ENCODE measurements at places on chromosomes 1 and 21.

- no peak for DNase-seq
Measured at GRCh38 chr1:243433737-243434370, 178.0 kb downstream of the SDCCAG8 start.

DNA sequence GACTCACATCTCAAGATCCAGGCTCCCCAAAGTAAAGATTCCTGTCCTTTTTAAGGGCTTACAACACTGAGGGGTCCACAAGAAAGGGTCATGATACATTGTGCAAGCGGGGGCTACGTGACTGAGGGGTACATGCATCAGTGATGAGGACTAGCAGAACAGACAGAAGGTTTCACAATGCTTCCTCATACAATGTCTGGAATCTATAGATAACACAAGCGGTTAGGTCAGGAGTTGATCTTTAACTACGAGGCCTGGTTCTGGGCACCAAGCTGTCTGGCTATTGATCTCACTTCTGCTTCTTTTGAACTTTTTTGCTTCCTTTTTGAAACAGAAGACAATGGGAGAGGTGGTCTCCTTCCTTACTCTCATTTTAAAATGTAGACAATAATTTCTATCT lies 718.6 kb downstream of the AMY1C start:
- DNase-seq = no peak

- DNase-seq = no peak
Measured at GRCh38 chr1:205477759-205478247, 22.0 kb upstream of the BLACAT1 start.

GRCh38 chr1:116425987-116426386 lies 52.9 kb downstream of the ATP1A1 start:
- DNase-seq = no peak

All from neural progenitor cell (in vitro differentiated cells).